NB4 (cell line): ENCODE measurements at places on chromosomes 6 and 20.

- peak; percentile 35 for DNase-seq
Measured at GRCh38 chr6:52976591-52977035, 18.5 kb downstream of the GSTA4 start.

GRCh38 chr6:83702749-83703148 is 6.2 kb downstream of the SNAP91 start:
- DNase-seq, result no peak

- DNase-seq, result no peak
Measured at GRCh38 chr6:117078624-117079023, 186.7 kb upstream of the VGLL2 start.

DNA sequence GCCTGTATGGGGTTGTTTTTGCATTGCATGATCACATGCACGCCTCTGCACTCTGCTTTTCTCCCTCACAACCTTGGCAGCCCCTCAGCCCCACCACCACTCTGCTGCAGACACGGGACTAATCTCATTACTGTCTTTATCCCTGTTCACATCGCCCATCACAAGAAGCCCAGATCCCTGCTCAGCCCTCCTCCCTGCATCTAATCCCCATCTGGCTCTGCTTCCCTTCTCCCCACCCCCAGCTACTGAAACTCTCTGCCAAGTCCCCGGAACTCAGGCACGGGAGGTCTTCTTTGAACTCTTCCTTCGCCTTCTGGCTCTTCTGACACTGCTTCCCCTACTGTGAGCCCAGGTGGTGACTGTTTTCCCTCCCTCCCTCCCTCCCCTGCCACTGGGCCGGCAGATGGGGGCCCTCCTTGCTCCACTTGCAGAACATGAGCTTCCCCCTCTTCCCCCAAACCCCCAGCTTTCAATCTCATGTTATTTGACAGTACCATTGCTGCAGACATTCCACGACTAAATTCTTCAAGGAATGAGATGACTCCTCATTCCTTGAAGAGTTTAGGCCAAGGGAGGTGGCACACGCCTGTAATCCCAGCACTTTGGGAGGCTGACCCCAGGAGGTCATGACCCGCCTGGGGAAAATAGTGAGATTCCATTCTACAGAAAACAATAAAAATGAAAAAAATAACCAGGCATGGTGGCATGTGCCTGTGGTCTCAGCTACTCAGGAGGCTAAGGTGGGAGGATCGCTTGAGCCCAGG is 21.9 kb upstream of the TULP1 start:
- DNase-seq, result no peak

DNA sequence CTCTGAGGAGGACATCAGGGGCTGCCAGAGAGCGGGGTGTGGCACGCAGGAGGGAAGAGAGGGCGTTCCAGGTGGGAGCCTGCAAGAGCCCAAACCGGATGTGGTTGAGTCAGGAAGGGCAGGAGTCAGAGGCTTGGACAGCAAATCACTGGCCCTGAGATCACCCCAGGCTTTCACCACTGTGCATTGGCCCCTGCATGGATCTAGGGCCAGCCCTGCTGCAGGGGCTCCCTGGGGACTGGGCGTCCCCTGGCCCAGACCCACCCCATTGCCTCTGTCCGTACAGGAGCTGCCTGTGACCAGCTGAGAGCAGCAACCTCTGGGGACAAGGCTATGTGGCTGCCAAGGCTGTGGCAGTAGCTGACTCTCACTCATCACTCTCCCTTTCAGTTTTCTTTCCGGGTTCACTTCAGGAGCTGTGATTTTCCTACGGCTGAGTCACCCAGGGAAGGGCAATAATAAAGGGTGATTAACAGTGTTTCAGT is 33.9 kb downstream of the KCNK17 start:
- DNase-seq, result peak; percentile 19
